Osteocyte (in vitro differentiated cells): ENCODE measurements at places on chromosomes 5 and 9.
A peak's percentile ranks its signal among the peaks of the same experiment; 100 is the strongest.

GRCh38 chr5:43065948-43066798 is 26.1 kb upstream of the ANXA2R start:
- DNase-seq: peak; percentile 91

DNA sequence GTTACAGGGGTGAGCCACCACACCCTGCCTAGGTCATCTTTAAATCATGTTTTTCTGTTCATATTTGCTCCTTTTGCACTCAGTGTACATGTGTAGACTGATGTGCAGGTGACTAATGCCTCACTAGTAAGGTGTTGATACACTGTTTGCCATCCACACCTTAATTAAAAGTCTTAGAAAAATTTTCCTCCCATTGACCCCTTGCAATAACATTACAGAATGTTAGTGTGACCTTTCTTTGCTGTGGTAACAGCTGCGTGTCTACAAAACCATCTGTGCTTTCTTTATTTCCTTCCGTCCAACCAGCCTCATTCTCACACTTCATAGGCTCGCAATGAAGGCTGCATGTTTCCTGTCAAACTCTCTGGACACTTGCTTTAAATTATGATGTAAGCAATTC is 6.6 kb upstream of the CEMIP2 start:
- DNase-seq: no peak

DNA sequence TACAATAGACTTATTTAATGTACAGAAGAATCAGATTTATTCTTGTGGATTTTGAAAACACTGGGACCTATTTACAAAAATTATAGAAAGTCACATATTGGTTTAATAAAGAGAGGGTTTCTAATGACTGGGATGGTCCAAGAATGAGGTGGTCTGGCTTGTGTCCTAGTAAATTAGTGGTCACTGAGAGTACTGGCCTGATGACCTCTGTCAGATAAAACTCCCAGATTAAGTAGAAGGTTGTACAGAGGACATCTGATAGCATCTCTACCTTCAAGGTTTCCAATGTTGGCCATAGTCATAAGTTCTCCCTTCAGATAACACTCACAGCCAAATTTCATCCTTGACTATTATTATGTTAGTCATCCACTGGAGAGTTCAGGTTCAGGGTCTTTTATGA is 692.9 kb downstream of the MTRR start:
- no peak for DNase-seq

- DNase-seq: no peak
Observed at GRCh38 chr5:142255831-142256230, 69.0 kb downstream of the SPRY4 start.

DNA sequence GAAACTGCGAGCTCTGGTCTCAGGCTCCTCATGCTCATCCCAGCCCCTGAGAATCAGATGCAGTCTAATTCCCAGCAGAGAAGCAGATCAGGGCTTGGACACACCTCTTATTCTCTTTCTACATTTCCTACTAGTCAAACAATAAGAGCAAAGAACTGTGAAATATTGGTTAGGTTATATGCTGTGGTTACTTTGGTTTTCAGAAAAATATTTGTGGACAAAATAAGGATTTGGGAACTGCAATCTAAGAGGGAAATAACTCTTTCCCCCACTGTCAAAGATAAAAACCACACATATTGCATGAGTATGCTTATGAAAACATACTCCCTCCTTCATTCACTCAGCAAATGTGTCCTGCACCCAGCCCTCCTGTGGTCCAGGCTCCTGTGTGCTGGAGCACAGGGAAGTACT is 164.5 kb upstream of the S1PR3 start:
- DNase-seq: no peak

GRCh38 chr9:31137176-31138160 is 1247.0 kb upstream of the ACO1 start:
- no peak for DNase-seq

DNA sequence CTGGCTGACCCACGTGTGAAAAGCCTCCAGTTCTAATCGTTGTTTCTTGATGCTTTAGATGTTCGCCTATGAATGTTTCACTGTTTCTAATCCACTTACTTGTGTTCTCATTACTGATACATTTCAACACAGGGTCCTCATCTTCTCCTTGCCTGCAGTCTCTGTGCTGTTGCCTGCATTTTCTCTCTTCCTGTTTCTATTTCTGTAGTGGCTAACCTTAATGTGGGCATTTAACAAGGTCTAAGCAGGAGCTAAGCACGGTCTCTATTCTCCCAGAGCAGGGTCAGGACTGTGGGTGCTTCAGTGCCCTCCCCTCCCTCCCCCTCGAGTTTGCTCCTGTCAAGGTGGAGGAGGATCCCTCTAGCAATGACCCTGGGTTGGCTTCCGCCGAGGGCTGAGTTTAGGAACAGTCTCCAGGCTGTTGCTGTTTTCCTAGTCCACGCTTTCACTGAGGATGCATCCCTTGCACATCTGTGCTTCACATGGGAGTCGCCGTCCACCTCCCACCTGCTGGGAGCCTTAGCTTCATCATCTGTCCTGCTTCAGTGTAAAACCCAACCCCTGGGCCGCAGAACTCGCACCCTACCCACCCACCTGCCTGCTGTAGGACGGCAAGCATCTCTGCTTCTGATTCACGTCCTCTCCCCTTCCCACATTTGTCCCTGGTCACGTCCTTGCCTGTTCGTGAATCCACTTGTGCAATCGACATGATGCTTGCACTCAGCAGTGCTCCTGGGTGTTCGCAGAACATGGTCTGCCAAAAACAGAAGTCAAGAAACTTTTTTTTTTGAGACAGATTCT is 2.4 kb upstream of the EXOC3 start:
- DNase-seq: no peak

- DNase-seq: no peak
Observed at GRCh38 chr9:89304020-89304833, 6.8 kb upstream of the CKS2 start.

DNA sequence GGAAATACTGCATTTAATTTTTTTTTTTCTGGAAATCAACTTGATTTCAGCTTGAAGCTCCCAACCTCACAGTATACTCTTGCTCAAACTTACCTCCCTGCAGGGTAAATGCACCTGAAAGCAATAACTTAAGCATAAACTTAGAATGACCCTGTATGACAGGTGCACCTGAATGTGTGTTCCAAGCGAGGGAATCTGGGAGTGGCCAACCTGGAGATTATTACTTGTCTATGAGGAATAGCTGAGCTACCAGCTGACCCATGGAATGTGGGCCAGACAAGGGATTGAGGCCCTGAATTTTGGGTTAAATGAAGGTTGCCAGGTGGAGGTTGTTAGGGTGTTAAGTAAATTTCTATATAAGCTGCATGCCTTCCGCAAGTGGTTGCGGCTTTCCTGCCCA is 140.6 kb downstream of the OSTF1 start:
- no peak for DNase-seq

DNA sequence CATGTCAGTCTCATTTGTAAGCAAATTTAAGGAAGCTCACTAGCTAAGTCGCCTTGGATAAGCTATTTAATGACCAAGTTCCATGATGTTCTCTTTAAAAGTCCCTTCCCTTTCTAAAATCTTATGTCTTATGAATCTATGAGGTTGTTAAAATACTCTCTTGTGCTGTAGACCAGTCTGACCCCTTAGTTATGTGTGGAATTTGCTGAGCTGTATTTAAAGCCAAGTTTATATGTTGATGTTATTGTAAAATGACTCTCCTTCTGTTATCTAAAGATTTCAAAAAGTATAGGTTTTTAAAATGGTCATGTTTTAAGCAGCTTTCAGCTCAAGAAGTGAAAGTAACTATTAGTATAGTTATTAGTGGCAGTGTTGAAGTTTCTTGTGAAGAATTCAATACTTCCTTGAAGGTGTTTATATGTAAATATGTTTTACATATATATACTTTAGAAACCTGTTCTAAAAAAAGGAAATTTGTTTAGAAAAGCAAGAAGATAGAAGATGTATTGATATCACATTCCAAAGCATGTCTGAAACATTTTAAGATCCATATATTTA is 92.2 kb downstream of the CDC42SE2 start:
- no peak for DNase-seq

DNA sequence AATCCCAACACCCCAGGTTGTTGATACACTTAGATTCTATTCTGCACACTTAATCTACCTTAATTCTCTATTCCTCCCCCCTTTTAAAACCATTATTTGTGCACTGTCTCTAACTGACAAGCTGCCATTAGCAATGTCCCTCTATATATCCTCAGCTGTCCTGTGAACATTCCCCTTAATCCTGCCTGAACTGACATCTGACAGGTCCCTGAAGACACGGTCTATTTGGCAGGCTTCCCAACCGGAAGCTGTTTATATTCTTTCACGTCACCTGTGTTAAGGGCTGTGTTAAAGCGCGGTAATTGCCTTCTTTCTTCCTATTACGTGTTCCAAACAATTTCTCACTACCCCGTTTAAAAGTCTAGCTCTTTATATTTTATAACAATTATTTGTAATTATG is 277.3 kb downstream of the CDH9 start:
- no peak for DNase-seq

- DNase-seq: no peak
Observed at GRCh38 chr5:156120777-156121176, 206.2 kb upstream of the SGCD start.

- no peak for DNase-seq
Observed at GRCh38 chr5:79508354-79508753, 5.6 kb downstream of the HOMER1 start.

- no peak for DNase-seq
Observed at GRCh38 chr5:33401482-33402390, 39.0 kb upstream of the TARS1 start.

DNA sequence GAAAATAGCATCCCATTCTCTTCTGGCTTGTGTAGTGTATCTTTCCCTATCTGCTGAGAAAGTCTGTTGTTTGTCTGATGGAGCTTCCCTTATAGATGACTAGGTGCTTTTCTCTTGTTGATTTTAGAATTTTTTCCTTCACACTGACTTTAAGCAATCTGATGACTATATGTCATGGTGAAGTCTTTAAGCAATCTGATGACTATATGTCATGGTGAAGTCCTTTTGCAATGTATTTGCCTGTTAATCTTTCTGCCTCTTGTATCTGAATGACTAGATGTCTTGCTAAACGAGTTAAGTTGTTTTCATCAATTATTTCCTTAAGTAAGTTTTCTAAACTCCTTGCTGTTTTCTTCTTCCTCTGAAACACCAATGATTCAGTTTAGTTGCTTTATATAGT is 80.5 kb downstream of the RNF130 start:
- DNase-seq: no peak

- DNase-seq: no peak
Observed at GRCh38 chr5:14153932-14154731, 11.0 kb downstream of the TRIO start.

DNA sequence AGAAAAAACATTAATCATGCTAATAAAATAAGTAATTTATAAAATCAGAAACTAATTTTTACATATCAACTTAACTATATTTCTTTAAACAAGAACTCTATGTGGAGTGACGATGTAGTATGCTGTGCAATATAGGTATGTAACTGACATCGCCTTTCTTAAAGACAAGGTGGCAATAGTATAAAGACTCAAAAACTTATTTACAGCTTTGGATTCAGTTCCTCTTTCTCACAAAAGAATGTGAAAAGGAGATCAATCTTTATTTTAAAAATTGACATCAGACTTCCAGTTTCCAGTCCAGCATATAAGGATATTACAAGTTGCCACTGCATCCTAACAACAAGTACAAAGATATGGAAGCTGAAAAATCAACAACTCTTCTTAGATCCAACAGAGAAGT is 260.3 kb downstream of the TRIM36 start:
- no peak for DNase-seq

DNA sequence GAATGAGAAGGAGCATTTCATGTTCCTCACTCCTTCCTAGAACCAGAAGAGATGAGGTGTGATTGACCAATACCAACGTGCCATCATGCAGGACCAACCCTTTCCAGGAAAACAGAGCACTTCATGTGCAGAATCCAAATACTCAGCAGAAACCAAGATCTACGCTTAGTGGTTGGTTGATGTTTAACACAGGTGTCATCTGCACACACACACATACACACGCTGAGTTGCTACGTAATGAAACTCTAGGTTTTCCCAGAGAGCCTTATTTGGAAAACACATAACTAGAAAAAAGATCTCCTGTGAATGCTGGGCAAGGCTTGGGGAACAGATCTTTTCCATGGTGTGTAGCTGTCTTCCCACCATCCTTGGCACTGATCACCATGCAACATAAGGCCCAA is 21.1 kb upstream of the ZNF622 start:
- DNase-seq: no peak

DNA sequence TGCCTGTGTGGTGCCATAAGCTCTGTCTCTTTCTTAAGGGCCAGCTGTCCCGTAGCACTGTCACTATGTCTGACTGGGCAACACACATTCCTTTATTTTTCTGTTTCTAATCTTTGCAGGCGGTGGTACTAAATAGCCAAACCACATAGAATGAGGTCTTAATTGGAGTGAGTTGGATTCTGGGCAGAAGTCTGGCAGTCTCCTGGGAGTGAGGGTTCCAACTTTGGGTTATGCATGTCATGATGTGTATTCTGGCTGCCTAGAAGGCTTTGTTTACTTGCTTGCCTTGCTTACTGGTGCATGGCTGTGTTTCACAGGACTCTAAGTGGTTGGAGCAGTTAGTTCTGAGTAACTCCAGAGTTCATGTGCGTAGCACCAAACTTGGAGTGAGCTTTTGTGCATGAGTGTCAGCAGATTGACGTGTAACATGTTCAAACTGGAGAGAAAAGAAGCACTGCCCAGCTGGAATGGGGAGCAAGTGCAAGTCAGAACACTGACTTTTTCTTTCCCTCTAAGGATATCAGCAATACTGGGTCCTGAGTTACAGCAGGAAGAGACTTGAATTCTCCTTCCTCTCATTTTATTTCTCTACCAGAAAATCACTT is 185.8 kb downstream of the PCSK1 start:
- DNase-seq: no peak

GRCh38 chr5:160991205-160991604 is 139.2 kb upstream of the ATP10B start:
- DNase-seq: no peak

DNA sequence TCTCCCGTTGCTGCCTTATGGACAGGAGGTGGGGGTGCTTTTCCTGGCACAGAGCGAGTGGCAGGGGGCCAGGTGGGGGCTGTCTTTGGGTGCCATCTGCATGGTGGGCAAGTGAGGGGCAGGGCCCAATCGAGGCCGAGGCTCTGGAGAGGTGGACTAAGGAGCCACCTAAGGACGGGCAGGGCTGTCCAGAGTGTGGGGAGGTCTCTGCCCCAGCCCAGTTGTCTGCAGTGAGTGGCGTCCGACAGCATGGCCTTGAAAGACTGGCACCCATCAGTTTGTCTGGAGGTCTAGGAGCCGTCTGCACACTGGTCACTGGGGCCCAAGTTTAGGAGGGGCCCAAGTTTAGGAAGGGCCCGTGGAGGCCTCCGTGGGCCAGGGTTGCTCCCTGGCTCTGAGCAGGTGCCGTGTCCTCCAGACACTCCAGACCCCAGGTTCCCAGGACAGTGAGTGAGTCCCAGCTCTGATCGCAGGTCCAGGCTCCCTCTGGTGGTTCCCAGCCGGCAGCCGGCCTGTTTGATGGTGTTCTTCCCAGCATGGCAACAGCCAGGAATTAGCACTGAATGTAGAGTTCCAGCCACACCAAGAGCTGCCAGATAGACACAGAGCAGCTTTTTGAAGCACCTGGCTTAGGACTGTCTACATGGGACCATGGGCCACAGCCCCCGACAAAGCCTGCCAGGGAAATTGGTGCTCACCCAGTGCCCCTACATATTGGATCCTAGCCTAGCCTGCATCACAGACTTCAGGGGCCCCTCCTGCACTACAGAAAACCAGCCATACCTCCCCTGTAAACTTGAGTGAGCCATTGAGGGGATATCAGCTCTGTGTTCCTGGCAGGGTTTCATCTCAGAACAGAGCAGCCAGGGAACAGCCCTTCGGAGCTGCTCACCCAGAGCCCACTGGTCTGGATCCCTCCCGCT is 120.9 kb downstream of the WNK2 start:
- DNase-seq: peak; percentile 87

- no peak for DNase-seq
Observed at GRCh38 chr5:155872629-155873220, 454.2 kb upstream of the SGCD start.
